IPS-NIHi11 (cell line): ENCODE measurements at places on chromosomes 5 and 9.

GRCh38 chr5:9294793-9295465 lies 250.9 kb downstream of the SEMA5A start:
- DNase-seq: peak; percentile 15

- DNase-seq: peak; percentile 44
Observed at GRCh38 chr9:21993893-21994555, at the start of gene CDKN2A. Gene CDKN2A, minus strand, starts transcription at chr9:21994392.

DNA sequence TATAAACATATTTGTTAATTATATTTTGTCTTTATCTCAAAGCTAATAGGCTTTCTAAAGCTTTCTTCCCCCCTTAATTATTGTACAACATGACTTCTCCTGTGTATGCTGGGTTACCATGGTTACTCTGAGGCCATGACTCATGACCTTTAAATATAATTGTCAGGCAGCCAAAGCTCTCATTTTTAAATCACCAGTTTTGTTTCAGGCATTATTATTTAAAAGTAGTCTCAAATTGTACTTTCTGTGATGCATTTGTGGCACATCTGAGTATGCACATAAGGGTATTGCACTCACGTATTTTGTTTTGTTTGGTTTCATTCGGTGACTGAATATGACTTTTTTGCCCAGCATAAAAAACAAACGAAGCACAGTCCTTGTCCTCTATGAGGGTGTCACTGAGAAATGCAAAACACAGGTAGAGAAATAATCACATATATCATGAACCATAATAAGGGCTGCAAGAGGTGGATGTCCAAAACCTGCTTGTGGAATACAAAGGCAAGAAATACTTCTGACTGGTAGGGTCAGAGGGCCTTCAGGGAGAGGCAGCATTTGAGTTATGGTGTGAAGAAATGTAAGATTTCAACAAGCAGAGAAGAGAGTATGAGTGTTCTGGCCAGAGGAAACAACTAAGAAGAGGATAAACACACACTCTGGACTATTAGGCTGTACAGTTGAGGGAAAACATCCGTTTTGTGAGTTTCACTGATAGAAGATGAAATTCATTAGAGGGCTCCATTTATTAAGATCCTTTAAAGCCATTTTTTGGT lies 2.1 kb downstream of the CCDC192 start:
- DNase-seq: no peak

- DNase-seq: no peak
Observed at GRCh38 chr9:114174876-114175771, 19.8 kb downstream of the COL27A1 start.

DNA sequence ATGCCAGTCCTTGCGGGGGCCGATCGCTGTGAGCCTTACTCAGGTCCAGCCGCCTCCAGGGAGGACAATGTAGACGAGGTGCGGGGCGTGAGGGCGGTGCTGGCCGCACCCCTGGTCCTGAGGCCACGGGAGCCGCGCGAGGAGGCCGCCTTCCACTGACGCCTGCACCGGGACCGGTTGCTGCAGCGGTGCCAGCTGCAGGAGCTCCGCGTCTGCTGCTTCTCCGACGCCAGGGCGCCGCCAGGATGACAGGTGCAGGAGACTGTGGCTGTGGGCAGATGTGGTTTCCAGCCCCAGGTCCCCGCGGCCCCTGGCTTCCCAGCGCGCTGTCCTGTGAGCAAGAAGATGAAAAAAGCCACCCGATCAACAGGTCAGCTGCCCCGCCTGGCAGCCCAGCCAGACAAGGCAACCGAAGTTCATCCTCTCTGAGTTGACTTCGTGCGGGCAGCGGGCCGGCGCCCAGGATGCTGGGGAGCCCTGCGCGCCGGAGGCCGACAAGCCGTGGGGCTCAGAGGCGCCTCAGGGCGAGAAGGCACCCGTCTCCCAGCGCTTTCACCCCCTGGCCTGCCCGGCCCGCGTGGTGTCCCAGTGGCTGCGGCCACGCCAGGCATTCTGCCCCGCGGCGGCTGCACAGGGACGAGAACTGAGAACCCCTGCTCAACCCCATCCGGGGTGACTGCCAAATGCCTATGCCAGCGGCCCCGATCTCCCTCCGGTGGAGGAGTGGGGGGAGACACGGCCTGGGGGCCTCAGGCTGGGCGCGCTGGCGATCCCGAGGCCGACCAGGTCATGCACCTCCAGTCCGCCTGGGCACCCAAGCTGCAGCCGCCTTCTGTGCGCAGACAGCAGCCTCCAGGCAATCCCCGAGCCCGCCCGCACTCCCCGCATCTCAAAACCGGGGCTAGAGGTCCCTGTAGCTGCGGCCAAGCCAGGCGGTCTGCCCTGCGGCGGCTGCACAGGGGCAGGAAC lies 43.4 kb upstream of the BICD2 start:
- peak; percentile 15 for DNase-seq
